ENCODE measurements at places on chromosomes 7 and 10. TPM values are rescaled to one million over a fixed set of nuclear protein-coding genes. Genes with fewer than 3 reads are reported as not detected.

Gene TMEM184A
- total RNA-seq, result not detected

Gene SUN3
- total RNA-seq, result not detected

Gene BLNK
- 0.78 TPM for total RNA-seq

Gene LYZL2
- total RNA-seq, result not detected

Gene KCP
- 0.16 TPM for total RNA-seq

Gene PFKP
- 76.3 TPM for total RNA-seq

All from occipital lobe (tissue), 3 donors.